Stimulated activated CD8-positive, alpha-beta memory T cell treated with anti-CD3 and anti-CD28 coated beads, Interleukin-7, amount 100 ng/mL, for 48 hours (primary cell): ENCODE measurements at places on chromosomes 6 and 20.

DNA sequence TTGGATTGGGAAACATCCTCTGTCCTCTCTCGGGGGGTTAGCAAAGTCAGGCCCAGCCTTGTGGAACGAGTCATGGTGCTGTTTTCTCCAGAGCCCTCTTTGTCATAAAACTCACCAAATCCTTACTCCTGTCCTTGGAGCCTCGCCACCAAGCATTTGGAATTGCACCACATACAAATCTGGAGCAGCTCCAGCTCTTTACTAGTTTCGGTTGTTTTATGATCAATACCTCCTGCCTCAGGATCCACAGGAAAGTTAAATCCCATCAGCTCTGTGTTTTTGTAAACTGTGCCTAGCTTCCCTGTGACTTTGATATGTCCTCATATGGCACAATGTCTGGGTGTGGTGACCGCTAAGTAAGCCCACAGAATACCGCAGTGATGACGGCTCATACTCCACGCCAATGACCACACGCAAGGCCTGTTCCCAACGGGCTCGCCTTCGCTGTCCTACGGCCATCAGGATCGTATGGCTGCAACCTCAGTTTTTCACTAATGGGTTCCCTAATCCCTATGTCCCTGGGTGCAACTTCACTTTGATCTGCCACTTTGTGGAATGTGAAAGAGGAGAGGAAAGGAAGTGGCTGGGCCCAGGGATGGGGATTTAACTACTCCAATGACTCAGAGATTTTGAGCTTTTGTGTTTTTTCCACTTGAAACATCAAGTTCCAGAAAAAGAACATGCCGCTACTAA is 111.3 kb upstream of the FOXQ1 start:
- DNase-seq, result no peak

GRCh38 chr6:134619077-134619476 is 301.2 kb upstream of the SGK1 start:
- no peak for DNase-seq

DNA sequence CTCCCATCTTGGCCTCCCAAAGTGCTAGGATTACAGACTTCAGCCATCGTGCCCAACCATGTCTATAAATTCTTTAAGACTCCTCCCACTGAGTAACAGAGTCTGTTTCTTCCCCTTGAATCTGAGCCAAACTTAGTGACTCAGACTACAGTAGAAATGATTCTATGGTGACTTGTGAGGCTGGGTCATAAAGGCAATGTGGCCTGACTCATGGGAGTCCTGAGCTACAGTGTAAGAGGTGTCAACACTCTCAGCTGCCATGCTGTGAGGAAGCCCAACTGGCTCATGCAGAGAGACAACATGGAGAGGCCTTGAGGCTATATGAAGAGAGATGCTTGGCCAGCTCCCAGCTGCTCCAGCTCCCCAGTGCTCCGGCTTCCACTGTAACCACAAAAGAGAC is 5.2 kb upstream of the NRSN2 start:
- DNase-seq, result no peak

GRCh38 chr6:34015586-34015985 is 130.3 kb downstream of the GRM4 start:
- no peak for DNase-seq
